ENCODE measurements at places on chromosomes 5 and 9.

- peak; percentile 45 for DNase-seq
These were observed 34.2 kb downstream of the CORO2A start for GRCh38 chr9:98158071-98158831.

- DNase-seq: no peak
These were observed 1325.0 kb upstream of the DMAC1 start for GRCh38 chr9:9124616-9125015.

DNA sequence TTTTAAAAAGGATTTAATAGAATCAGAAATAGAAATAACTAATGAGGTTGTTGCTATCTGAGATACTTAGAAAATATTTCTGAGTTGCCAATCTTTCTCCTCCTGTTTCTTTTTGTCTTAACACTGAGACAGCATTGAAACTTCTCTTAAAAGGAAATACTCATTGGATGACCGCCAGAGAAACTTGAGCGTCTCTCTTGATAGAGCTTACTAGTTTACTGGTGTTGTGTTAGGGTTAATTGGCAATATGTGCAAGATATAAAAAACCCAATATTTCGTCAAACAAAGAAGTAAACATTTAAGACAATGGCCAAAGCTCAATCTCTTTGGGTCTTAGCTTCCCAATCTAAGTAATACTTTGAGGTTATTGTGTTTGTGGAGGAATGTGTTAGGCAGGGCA is 176.4 kb upstream of the CHD1 start:
- no peak for DNase-seq

DNA sequence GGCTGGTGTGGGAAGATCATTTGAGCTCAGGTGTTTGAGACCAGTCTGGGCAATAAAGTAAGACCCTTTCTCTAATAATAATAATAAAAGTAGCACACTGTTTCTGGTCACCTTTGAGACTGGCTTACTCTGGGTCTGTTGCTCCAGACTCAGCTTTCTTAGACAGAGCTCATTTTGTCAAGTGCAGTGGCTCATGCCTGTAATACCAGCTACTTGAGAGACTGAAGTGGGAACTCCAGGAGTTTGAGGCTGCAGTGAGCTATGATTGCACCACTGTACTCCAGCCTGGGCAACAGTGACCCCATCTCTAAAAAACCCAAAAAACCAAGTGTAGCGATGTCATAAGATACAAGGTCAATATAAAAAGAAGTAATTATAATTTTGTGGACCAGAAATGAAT is 36.4 kb upstream of the RNU6ATAC start:
- DNase-seq: no peak

GRCh38 chr5:34016222-34016621 is 8.4 kb upstream of the AMACR start:
- DNase-seq: no peak

- DNase-seq: no peak
These were observed 125.9 kb downstream of the RGS3 start for GRCh38 chr9:113589407-113589806.

GRCh38 chr5:19885040-19885824 is 102.8 kb downstream of the CDH18 start:
- no peak for DNase-seq

- DNase-seq: no peak
These were observed 40.5 kb upstream of the TMC1 start for GRCh38 chr9:72480921-72481320.

DNA sequence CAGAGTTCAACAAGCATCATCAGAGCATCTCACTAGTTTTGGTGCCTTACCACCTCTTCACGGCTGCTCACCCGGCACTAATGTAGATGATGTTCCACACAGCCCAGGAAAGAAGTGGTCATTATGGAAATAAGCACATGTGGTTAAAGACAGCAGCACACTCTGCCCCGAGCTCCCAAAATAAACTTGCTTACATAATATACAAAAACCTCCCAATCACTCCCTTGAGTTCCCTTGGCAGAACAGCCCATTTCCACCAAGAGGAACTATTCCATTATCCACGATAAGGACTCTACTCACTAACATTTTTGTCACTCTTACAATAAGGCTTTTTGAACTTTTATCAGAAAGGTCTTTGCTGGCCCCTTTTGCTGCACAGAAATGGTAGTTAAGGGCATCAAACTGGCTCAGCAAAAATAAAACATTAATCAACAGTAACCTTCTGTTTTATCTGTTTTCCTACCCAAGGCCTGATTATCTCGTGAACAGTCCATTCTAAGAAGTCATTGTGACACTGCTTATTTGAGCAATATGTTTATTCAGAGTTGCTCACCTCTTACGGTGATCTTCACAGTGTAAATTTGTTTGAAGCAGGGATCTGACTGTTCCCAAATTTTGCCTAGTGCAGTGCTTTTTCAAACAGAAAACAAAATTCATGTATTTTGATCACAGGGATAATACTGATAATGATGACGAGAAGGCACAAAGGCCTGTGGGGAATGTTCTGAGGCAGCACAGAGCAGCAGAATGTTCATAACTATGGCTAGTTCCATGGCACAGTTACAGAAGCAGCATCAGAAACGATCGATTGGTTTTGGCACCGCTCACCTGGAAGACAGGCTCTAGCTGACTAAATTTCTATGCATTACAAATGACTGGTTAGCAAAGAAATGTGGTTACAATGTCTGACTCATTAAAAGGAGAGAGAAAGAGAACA is 399.8 kb upstream of the PIK3R1 start:
- DNase-seq: peak; percentile 40

- DNase-seq: peak; percentile 60
These were observed 52.1 kb downstream of the C9orf50 start for GRCh38 chr9:129568560-129569501.

- no peak for DNase-seq
These were observed 45.8 kb upstream of the ERBIN start for GRCh38 chr5:65880496-65881072.

- no peak for DNase-seq
These were observed 106.8 kb upstream of the PTGER4 start for GRCh38 chr5:40572937-40573336.

- DNase-seq: peak; percentile 84
These were observed 50.7 kb upstream of the SLC30A5 start for GRCh38 chr5:69042915-69043654.

DNA sequence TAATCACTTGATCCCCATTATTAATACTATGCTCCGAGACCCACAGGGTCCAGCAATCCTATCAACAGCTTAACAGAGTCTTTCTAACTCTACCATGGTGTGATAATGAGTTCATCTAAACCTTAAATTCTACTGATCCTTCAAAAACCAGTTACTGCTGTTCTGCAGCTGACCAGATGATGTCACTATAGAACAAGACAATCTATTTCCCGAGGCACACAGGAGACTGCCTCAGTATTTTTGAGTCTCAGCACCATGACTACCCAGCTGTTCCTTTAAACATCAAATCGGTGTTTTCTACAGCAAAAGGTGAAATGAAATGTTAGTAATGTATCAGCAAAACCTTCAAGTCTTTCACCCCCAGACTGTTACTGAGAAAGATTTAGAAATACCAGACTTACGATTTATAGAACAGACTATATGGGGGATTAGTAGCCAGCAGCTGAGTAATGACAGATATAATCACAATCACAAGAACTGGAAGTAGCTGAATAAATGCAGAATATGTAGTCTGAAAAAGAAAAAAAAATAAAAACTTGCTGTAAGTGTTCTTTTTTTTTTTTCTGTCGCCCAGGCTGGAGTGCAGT is 16.9 kb downstream of the DNAJC18 start:
- peak; percentile 50 for DNase-seq

DNA sequence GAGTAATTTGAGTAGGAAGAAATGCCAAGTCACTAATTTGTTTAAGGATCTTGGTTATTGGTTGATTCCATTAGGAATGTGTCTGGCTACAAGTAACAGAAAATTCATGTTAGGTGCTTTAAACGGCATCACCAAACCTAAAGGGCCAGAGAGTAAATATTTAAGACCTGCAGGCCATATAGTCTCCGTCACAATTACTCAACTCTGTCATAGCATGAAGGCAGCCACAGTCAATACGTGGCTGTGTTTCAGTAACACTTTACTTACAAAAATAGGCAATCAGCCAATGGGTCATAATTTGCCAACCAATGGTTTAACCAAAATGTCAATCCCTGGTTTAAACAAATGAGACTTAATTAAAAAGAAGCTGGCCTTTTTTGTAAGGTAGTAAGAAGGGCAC is 98.5 kb downstream of the ARL15 start:
- no peak for DNase-seq

DNA sequence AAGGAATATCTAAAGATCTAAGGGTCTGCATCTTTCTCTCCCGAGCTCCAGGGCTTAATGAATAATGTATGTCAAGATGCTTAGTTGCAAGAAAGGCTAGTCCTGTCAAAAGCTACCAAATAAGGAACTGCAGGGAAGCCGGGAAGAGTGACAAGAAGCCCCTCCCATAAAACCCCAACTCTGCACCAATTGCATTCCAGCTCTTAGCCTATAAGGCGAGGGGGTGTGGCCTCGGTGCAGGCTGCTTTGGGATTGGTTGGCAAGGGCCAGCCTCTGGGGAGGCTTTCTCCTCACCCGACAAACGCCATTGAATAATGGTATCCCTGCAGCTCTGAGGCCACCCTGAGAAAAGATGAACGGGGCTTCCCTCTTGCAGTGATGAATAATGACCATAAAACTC is 416.9 kb downstream of the RAB3C start:
- DNase-seq: no peak

DNA sequence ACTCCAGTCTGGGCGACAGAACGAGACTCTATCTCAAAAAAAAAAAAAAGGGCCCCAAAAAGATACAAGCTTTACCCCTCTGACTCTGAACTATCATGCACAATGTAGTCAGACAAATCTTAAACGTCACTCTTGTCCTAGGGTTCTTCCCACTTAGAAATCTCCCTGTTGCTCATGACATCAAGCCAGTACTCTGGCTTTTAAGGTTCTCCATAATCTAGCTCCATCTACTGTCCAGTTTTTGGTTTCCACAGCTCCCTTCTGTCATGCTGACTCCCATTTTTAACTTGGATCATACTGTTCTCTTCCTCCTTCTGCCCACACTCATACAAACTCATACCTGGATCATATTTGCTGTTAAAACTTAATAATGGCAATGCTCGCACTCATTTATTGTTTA is 156.7 kb upstream of the TLX3 start:
- DNase-seq: no peak

DNA sequence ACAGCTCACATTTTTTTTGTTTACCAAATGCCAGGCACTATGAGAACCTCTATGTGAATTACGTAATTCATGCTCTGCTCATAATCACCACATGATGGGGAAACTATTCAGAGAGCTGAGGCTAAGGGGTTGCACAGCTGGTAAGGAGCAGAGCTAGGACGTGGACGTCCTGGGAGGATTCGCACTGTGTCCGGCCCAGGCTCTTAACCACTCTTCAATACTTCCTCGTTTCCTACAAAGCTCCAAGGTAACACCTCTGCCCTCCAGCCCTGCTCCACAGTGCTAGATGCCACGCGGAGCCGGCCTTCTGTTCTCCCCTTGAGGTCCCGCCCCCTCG is 8.7 kb downstream of the PHF19 start:
- no peak for DNase-seq

GRCh38 chr5:55364537-55365055 is 56.8 kb downstream of the MTREX start:
- no peak for DNase-seq

- DNase-seq: no peak
These were observed 170.0 kb downstream of the NTRK2 start for GRCh38 chr9:84839541-84839940.

- no peak for DNase-seq
These were observed 143.4 kb upstream of the APC start for GRCh38 chr5:112594095-112594850.

GRCh38 chr5:146440353-146440752 is 6.8 kb upstream of the TCERG1 start:
- DNase-seq: no peak

DNA sequence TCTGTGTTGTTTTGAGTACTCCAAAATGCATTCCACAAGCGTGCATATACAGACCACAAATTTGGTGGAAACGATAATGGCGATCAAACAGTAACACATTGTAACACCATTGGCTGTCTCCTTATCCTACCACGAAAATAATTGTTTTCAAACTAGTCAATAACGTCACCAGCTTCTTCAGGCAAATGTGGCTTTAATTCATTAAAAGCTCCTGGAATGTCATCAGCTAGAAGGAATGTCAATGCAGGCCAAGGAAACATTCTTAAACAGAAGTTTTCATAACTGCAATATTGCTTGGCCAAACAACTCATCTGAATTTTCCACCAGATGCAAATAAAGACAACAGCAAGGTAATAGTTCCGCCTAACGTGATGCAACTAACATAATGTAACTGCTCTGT is 71.6 kb upstream of the XPA start:
- DNase-seq: no peak

DNA sequence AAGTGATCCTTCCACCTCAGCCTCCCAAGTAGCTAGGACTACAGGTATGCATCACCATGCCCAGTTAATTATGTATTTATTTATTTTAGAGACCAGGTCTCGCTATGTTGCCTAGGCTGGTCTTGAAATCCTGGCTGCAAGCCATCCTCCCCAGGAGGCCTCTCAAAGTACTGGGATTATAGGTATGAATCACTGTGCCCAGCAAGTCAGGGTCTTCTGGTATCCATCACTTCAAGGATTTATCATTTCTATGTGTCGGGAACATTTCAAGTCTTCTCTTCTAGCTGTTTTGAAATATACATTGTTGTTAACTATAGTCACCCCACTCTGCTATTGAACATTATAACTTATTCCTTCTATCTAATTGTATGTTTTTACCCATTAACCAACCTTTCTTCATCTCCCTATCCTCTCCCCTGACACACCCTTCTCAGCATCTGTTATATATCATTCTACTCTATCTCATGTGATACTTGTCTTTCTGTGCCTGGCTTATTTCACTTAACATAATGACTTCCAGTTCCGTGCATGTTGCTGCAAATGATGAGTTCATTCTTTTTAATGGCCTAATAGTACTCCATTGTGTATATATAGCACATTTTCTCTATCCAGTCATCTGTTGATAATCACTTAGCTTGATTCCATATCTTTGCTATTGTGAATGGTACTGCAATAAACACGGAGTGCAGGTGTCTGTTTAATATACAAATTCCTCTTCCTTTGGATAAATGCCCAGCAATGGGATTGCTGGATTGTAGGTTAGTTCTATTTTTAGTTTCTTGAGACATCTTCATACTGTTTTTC is 26.4 kb downstream of the UTP15 start:
- DNase-seq: no peak

DNA sequence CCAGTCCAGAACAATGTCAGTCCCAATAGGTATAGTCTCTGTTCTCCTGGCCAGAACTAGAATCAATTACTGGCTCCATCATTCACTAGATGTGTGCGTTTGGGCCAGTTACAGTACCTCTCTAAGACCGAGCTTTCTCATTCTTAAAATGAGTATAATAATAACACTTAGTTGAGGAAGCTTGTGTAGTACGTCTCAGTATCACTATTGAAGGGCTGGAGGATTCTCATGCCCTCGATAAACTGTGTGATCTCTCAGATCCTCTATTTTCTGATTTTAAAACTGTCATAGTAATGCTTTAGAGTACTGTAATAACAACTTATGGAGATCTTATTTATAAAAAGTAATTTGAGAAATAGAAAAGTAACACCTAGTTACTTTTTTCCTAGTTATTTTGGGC is 50.7 kb downstream of the CDKN2A start:
- no peak for DNase-seq

- DNase-seq: no peak
These were observed 68.9 kb downstream of the SH3RF2 start for GRCh38 chr5:146005264-146005663.

Data from body of pancreas (tissue), 4 donors.